ENCODE measurements at places on chromosomes 11 and 22.

DNA sequence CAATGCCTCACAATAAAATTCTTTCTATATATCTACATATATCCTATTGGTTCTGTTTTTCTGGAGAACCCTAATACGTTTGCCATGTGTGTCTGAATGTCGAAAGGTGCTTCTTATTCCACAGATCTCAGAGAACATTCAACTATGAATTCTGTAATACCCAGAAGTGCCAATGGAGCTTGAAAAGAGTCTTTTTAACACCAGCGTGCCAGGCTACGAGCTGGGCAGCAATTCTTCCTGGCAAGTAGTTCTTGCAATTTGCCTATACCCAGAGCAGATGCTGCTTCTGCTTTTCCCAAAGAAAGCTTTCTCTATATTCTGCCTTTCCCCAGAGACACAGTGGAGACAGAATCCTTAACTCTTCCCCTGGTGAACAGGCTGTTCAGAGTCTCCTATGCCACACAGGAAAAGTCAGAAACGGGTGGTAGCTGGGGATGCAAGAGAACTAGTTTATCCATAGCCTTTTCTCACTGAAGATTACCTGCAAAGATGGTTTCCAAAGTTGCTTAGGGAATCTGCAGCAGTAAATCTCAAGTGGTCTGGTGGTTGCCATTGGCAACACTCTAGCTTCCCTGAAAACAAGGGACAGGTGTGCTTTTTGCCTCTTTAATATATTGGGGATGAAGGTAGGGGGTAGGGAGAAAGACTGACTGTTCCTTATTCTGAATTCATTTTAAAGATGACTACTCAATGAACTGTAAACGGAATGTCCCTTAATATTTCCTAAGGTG, 16.8 kb upstream of the PAFAH1B2 start:
- H3K27me3 ChIP-seq: no peaks in the 10 kb centered on the region
- H3K4me3 ChIP-seq: no peak overlapping the region
- no peaks in the 10 kb centered on the region for H3K36me3 ChIP-seq
- H3K4me1 ChIP-seq: no peaks in the 10 kb centered on the region
- no peak overlapping the region for H3K27ac ChIP-seq

- no peak overlapping the region for H3K4me3 ChIP-seq
- no peaks in the 10 kb centered on the region for H3K27me3 ChIP-seq
- DNase-seq: no peak
- no peaks in the 10 kb centered on the region for H3K36me3 ChIP-seq
Measured at GRCh38 chr11:126824035-126824607, 176.4 kb downstream of the KIRREL3 start.

DNA sequence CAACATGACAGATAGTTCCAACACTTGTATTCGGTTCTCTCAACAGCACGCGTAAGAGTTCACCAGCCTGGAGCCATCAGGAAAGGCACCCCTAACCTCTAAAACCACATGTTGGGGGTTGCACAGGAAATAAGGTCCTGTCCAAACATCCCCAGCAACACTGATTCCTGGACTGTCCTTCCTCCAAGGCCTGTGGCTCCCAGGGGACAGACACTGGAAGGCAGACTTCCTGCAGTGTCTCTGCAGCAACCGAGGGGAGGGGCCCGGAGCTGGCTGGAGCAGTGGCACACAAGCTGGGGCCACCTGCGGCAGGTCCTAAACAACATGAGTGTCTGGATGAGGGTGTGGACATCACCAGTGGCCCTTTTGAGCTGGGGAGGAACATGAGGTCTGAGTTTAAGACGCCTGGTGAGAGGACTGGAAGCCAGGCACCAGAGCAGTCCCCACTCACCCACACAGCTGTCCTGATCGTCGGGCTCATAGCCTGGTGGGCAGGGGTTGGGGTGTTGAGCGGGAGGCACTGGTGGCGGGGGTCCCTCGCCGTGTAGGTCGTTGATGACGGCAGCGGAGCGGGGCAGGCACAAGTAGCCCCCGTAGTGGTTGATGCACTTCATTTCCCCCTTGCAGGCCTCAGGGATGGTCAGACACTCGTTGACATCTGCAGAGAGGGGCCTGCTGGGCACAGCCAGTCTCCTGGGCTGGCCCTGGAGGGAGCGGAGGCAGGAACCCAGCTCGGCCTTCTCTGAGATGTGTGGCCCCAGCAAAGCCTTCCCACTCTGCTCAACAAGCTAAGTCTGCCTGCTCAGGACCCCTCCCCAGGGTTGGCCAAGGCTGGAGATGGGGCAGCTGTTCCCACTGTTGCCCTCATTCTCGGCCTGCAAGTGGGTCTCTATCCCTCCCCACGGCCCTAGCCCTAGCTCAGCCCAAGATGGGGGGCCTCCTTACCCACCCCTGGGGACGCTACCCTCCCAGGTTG, 1.6 kb downstream of the EFEMP2 start:
- no peaks in the 10 kb centered on the region for H3K27me3 ChIP-seq
- peak overlapping the region; percentile 73 for H3K4me3 ChIP-seq
- peaks cover 19% of the 10 kb centered on the region for H3K4me1 ChIP-seq
- H3K36me3 ChIP-seq: peaks cover 47% of the 10 kb centered on the region
- H3K27ac ChIP-seq: peak overlapping the region; percentile 77
- DNase-seq: no peak

- H3K36me3 ChIP-seq: no peaks in the 10 kb centered on the region
- DNase-seq: no peak
- no peak overlapping the region for H3K27ac ChIP-seq
- H3K27me3 ChIP-seq: no peaks in the 10 kb centered on the region
- no peak overlapping the region for H3K4me3 ChIP-seq
Measured at GRCh38 chr22:35657571-35658312, 9.5 kb downstream of the APOL6 start.

- no peak overlapping the region for H3K4me3 ChIP-seq
- H3K36me3 ChIP-seq: no peaks in the 10 kb centered on the region
- DNase-seq: no peak
- no peaks in the 10 kb centered on the region for H3K4me1 ChIP-seq
- no peak overlapping the region for H3K27ac ChIP-seq
Measured at GRCh38 chr11:113683481-113684046, 22.5 kb downstream of the TMPRSS5 start.

Data from SK-N-SH (cell line).